Activated CD8-positive, alpha-beta memory T cell treated with anti-CD3 and anti-CD28 coated beads for 48 hours (primary cell): ENCODE measurements at places on chromosomes 16 and 17.

GRCh38 chr17:37643118-37643766, at the start of gene DDX52:
TSS of gene DDX52 (minus strand) at chr17:37643446. CDS start at chr17:37643420, 26 bp downstream.
- DNase-seq: peak; percentile 72

DNA sequence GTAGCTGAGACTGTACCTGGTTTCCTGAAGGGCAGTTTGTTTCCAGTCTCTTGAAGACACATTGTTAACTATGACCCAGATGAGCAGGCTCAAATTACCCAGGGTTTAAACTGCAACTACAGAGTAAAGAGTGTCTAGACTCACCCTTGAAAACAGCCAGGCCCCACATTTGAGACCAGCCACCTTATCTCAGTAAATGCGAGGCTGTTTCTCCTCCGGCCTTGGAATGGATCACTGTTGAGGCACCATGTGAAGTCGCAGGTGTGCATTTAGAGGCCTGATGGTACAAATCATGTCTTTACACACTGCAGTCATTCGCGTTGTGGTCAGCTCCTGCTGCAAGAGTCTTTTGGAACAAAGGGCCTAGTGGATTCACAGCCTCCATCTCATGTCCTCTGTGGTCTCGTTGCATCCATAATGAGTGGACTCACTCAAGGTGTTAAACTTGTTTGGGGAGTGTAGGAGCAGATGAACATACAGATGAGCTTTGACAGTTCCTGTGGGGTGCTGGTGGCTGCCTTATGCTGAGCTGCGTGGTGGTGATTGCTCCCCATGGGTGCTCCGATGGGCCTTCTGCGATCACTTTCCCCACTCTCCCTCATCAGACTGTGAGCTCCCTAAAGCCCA, 18.5 kb upstream of the N4BP1 start:
- no peak for DNase-seq

DNA sequence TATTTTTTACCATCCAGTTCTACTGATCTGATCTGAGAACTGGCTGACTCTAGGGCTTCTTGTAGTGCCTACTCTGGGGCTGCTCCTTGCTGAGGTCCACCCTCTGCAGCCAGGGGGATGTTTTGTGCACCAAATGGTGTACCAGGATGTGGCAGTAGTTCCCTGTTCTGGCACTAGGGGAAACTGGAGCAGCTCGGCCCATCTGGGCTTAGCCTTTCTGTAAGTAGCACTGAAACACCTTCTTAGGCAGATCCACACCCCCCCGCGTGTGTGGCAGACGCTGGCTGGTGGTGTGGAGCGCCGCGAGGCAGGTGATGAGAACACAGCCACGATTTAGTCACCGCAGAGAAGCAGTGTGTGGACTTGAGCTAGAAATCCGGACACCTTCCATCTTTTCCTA, 17.0 kb downstream of the DUSP14 start:
- DNase-seq: no peak

DNA sequence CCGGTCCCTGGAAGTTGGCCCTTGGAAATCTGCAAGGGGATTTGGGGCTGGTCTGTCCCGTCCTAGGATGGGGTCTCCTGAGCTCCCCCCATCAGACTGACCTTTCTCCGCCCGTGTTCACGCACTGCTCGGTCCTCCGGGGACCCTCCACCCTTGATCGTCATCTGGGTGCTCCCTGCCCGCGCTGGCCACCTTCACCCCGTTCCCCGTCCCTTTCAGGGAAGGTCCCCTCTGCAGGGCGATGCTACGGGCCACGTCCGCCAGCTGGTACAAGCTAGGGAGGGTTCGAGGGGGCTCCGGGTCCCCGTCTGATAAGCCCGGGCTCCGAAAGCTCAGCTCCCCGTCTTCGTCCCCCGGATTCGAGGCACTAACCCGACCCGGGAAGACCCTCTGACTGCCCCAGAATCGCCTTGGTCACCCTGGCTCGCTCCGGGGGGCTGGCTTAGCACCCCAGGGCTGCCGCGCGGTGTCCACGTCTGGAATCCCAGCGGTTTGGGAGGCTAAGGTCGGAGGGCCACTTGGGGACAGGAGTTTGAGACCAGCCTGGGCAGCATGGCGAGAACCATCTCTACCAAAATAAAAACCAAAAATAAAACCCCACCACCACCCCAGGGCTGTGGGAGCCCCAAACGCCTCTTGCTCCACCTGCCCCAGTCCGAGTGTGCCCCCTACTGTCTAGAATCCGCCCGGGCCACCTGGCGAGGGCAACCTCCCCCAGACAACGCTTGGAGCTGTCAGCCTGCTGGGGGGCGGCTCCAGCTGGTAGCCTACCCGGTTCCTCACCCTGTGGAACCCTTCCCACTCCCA, 1.1 kb upstream of the SLC43A2 start:
- peak; percentile 72 for DNase-seq

DNA sequence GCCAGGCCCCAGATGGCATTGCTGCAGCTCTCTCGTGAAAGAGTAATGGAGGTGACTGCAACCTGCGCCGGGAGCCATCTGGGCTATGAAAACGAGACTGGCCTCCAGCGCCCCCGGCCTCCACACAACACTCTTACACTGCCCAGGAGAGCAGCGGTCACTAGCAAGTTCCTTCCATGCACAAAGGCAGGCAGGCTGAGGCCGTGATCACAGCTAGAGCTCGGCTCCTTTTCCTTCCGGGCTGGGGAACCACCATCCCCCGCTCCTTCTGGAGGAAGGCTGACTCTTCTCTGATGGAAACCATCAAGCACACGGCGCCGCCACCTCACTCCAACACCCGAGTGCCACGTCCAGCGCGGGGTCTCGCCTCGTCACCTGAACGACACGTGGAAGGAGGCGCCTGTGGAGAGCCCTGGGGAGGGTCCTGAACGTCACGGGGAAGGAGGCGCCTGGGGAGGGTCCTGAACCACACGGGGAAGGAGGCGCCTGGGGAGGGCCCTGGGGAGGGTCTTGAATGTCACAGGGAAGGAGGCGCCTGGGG, 61.9 kb downstream of the KLHDC4 start:
- no peak for DNase-seq

- no peak for DNase-seq
Measured at GRCh38 chr16:88839745-88840599, 16.8 kb downstream of the GALNS start.

DNA sequence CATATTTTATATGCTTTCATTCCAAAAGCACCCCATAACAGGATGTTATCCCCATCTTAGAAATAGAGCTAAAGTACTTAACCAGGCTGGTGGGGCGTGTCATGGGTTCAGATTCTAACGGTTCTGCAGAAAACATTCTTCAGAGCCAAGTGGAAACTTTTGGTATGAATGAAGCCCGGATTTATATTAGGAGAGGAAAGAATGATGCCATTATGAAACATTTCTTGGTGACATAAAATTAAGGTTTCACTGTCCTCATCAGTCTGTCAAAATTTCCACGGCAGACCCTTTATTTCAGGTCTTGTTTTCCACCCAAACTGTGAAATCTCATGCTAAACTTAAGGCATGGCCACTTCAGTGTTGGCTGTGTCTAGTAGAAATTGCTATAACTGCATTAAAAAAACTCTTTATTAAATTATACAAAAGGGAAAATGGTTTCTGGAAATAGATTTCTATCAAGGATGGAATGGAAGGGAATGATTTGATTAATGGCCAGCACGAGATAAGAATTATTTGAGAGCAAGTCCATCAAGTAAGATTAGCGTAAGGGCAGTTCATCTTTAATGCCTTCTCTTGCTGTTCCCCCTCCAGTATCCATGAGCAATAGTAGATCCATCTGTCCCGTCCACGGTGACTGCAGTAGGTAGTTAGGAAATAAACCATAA, 11.7 kb downstream of the PRKCA start:
- no peak for DNase-seq

DNA sequence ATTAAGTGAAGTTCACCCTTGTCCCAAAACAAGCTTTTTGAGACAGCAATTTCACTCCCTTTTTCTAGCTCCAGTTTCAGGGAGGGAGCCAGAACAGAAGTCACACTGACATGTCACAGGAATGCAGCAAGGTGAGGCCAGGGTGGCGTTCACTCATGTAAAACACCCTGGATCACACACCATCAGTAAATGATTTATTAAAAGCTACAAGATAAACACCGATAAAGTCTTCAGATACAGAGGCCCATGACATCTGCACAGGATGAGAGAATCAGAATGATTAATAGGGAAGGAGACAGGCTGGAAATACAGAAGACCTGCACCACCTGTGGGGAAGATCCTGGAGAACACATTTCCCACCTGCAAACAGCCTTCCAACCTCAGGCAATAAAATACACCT, 77.5 kb upstream of the DYNLRB2 start:
- no peak for DNase-seq
